Chondrocyte (in vitro differentiated cells): ENCODE measurements at places on chromosomes 6 and 20.
A peak's percentile ranks its signal among the peaks of the same experiment; 100 is the strongest.

DNA sequence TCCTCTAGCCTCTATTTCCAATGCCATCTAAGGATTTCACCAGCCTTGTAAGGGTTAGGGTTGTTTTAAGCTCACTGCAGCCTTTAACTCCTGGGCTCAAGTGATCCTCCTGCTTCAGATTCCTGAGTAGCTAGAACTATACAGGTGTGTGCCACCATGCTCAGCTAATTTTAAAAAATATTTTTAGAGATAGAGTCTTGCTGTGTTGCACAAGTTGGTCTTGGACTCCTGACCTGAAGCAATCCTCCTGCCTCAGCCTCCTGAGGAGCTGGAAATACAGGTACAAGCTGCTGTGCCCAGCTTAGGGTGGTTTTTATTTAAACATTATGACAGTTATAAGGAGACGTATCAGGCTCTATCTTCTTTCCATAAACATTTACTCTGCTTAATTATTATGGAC is 26.5 kb downstream of the ANKRD6 start:
- DNase-seq = no peak

DNA sequence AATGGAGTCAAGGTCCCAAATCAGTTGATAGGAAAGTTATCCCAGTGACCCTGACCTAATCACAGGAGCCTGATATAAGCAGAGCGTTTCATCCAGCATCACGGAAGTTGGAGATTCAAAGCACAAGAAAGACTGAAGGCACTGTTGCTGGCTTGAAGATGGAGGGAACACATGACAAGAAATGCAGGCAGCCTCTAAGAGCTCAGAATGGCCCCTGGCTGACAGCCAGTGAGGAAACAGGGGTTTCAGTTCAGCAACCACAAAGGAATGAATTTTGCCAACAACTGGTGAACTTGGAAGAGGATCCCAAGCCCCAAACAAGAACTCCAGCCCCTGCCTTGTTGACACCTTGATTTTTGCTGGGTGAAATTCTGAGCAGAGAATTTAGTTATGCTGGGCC is 778.5 kb downstream of the MAFB start:
- no peak for DNase-seq

GRCh38 chr20:20259533-20259932 is 108.4 kb upstream of the INSM1 start:
- DNase-seq = no peak

GRCh38 chr6:22106451-22106850 is 190.4 kb downstream of the PRL start:
- no peak for DNase-seq

GRCh38 chr20:33667245-33667675 is 517 bp downstream of the ACTL10 start:
- DNase-seq = no peak

- DNase-seq = no peak
Measured at GRCh38 chr20:20593447-20594170, 118.8 kb downstream of the RALGAPA2 start.

DNA sequence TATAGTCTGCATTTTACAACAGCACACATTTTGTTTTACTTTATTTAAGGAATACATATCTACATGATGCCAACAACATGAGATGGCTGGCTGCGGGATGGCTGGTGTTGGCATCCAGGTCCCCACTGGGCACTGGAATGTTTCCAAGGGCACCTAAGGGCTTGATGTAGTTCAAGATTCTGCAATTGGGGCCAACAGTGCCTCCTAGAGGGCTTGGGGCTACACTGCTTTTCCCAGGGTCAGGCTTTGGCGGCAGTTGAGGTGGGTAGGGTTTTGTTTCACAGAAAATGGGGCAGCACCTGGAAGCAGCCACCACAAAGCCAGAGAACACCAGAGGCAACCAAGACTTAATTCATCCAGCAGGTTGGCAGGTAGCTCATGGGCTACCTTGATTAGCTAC is 202.2 kb upstream of the PRND start:
- DNase-seq = no peak

DNA sequence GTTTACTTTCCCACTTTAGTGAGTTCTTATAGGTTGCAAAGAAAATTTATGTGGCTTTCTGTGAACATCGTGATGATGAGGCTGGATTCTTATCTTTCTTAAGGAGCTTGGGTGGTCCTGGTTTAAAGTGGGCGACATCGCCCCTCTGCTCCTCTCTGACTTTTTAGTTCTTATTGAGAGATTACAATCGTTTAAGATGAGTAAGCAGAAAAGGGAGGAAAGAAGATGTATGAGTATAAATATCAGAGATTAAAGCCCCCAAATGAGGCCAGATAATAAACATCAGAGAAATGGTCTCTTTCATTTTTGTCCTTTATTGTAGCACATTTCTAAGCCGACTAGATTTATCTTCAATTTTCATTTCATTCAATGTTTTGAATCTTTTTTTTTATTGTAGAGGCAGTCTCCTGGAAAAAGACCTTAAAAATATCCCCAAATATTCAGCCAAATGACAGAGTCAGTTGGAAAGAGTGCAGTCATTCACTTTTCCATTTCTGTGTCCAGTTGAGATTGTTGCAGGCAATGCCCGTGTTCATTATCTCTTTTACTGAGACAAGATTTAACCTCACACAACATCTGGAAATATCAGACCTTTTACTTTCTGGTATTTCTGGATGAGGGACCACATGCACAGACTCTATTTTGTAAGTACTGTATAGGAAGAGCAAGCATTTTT is 62.0 kb upstream of the PDE7B start:
- DNase-seq = no peak

- no peak for DNase-seq
Measured at GRCh38 chr20:6618051-6618450, 149.4 kb upstream of the BMP2 start.

DNA sequence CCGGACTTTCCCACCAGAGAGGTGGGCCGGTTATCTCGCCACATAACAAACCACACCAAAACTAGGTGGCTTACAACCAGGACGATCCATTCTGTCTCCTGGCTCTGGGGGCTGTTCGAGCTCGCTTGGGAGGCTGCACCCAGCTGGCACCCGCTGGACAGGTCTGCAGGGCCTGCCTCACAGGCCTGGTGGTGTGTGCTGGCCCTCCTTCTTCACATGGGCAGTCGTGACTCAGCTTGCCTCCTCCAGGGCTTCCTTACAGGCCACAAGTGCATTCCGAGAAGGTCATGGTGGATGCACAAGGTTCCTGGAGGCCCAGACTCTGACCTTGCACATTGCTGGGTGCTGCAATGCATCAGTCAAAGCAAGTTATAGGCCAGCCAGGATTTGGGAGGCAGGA is 34.2 kb downstream of the FOXF2 start:
- DNase-seq = no peak

DNA sequence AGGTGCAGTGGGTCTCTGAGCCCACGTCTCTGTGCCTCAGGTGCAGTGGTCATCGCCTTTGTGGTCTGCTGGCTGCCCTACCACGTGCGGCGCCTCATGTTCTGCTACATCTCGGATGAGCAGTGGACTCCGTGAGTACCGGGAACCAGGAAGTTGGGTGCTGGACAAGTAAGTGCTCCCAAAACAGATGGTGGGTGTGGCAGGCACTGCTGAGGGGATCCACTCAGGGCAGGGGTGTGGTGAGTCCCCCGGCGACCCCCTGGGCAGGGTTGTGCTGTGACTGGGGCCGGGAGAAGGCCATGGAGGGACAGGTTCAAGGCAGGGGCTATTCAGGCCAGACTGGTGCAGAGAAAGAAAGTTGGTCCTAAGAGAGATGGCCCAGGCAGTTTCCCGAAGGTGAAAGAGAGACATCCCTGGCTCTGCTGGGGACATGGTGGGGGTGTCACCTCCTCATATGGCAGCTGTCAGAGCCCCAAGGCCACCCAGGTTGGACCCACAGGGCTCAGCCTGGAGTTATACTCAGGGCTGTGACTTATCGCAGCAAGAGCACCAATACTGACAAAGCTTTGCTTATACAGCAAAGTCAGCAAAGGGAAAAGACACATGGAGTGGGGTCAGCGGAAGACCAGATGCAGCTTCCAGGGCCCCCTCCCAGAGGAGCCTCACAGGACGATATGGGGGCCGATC is 37.9 kb upstream of the MRGBP start:
- peak; percentile 40 for DNase-seq

- no peak for DNase-seq
Measured at GRCh38 chr6:53645859-53646258, 19.7 kb downstream of the KLHL31 start.

DNA sequence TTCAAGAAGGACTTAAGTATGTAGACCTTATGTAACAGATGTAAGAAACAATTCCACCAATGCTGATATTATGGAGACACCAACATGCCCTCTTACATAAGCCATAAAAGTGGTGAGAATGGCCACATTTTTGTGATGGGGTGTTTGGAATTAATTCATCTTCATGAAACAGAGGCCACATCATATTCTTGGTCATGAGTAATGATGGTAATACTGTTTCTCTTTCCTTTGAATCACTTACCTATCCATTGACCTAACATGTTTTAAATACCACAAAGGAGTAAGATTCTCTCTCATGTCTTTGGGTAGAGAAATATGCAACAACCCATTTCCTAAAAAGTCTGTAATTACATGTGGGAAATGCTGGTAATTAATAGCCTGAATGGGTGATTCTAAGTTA is 545.4 kb upstream of the FLRT3 start:
- no peak for DNase-seq

- DNase-seq = no peak
Measured at GRCh38 chr6:154134471-154135147, 95.6 kb downstream of the OPRM1 start.

- DNase-seq = no peak
Measured at GRCh38 chr6:149259753-149260152, 57.8 kb upstream of the TAB2 start.

GRCh38 chr6:29887819-29888776 is 54.2 kb upstream of the HLA-A start:
- DNase-seq = no peak

DNA sequence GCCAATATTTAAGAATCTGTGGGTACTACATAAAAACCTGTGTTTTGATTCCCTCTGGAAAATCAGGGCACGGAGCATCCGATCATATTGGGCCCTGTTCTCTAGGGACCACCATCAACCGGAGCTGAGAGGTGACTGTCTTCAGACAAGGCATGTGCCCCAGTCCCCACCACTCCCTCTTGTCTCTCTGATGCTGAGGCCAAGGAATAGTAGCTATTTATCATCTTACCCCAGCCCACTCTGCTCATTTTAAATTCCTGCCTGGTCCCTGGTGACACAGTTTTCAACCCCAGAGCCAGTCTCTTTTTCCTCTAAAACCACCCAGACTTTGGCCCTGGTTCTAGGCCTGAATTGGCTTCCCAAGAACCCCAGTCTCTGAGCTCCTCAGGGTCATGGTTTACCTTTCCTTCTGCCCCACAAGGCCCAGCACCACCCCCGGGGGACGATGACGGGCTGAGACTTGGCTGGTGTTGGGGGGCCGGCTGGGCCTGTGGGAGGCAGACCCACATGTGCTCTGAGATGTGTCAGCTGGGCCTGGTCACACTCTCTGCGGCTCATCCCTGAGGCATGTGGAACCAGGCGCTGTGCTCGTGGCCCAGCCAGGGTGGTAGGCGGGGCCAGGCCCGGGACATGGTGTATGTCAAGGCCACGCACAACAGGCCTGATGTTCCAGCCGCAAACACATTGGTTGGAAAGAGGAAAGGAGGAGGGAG is 114.4 kb downstream of the CEBPB start:
- no peak for DNase-seq

DNA sequence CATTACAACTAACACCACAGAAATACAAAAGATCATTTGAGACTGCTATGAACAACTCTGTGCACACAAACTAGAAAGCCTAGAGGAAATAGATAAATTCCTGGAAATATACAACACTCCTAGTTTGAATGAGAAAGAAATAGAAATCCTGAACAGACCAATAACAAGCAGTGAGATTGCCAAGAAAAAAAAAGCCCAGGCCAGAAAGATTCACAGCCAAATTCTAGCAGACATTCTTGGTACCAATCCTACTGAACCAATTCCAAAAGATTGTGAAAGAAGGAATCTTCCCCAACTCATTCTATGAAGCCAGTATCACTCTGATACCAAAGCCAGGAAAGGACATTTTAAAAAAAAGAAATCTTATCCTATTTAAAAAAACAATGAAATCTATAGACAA is 7.0 kb upstream of the CDK19 start:
- no peak for DNase-seq

DNA sequence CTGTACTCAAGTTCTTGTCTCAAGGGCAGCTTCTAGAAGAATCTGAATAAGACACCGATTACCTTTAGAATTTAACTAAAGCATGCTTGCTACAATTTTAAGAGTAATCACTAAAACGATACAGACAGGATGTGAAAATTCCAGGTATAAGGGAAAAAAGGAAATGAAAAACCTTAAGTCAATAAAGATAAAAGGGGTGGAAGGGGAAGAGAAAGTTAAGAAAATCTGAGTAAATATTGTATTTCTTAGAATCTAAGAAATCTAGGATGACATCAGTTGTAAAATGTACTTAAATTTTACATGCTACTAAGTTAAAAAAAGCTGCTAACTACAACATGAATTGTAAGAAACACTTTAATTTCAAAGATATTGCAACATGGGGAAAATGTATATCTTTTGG is 30.3 kb upstream of the MOCS1 start:
- no peak for DNase-seq

DNA sequence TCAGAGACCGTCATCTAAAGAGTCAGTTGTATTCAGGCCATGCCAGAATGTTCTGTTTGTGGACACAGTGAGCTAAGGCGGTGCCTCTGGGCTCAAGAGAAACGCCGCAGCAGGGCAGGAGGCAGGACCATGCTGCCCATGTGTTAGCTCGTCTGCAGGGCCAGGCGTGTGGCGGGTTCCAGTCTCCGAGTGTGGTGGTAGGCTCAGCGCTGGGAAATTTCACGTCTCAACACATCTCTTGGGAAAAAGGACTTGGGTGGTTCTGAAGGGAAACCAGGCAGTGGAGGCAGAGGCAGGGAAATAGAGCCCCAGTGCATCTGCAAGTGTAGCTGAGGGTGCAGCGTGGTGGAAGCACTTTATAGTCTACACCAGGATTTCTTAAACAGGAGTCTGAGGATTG is 56.9 kb upstream of the TAGAP start:
- DNase-seq = no peak

DNA sequence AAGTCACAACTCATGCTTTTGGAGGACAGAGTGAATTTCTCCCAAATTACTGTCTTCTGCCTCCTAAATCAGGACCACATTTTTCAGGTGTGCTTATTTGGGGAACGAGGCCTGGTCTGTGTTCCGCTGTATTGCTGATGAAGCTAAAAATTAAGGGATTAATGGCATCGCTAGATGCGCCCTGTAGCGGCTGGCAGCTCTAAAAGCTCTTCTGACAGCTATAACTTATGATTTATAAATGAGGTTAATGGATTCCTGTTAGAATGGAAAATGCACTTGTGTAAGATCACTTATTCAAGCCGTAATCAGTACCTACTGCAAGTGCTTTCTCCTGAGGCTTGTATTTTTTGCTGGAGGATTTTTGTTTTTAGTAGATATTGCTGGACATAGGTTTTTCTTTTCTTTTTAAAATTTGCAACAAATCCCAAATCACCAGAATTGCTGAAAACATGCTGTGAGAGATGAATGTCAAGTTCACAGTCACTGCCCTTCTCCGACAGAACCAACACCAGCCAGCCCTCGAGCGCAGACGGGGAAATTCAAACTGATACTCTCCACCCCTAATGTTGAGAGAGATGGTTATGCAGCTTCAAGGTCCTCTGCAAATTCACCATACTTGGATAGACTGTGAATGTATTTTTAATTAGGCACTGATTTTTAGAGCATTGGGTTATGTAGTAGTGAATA is 49.1 kb downstream of the AKAP12 start:
- DNase-seq = no peak
